ENCODE measurements at places on chromosomes 4 and X.

GRCh38 chr4:164056426-164057142 lies 562.1 kb downstream of the TMA16 start:
- no peak for DNase-seq

DNA sequence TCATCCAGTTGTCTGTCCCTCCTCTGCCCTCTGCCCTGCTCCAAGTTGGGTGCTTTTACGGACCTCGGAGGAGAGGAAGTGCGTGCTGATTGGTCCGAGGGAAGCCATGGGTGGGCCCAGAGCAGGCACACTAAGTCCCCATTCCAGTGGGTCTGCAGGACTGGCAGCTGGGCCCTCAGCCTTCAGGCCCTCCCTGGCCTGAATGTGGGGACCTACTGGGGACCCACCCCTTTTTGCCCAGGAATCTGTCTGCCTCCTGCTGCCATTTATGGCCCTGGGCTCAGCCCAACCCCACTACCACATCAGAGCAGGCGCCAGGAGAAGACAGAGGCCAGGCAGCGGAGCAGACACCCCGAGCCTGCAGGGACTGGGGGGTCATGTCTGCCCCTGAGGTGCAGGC lies 169.6 kb downstream of the TEX13A start:
- DNase-seq = no peak

- DNase-seq = no peak
Observed at GRCh38 chr4:169619518-169619957, 840 bp upstream of the CLCN3 start.

DNA sequence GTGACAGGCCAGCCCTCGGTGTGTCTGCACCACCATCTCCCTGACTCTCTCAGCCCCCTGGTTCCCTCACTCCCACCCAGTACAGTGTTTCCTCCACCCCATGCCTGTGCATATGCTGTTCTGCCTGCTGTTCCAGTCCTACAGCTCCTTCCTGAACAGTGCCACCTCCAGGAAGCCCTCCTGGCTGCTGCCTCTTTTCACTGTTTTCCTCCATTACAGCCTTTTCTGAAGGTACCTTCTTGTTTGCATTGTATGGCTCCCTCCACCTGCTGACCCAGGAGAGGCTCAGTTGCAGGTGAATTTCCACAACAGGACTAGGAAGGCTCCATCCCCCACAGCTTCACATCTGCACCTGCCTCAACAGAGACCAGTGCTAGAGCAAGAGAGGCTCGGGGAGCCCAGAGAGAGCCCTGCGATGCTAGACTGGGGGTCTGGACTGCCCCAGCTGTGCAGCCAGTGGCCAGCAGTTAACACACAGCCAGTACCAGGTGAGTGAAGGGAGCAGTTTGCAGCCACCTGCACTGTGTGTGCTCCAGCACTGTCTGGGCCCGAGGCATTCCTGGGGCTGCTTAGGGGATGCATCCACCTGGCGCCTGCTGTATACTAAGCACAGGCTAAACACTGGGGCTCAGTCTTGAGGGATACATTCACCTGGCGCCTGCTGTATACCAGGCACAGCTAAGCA lies 92.0 kb downstream of the ADRA2C start:
- DNase-seq = no peak

DNA sequence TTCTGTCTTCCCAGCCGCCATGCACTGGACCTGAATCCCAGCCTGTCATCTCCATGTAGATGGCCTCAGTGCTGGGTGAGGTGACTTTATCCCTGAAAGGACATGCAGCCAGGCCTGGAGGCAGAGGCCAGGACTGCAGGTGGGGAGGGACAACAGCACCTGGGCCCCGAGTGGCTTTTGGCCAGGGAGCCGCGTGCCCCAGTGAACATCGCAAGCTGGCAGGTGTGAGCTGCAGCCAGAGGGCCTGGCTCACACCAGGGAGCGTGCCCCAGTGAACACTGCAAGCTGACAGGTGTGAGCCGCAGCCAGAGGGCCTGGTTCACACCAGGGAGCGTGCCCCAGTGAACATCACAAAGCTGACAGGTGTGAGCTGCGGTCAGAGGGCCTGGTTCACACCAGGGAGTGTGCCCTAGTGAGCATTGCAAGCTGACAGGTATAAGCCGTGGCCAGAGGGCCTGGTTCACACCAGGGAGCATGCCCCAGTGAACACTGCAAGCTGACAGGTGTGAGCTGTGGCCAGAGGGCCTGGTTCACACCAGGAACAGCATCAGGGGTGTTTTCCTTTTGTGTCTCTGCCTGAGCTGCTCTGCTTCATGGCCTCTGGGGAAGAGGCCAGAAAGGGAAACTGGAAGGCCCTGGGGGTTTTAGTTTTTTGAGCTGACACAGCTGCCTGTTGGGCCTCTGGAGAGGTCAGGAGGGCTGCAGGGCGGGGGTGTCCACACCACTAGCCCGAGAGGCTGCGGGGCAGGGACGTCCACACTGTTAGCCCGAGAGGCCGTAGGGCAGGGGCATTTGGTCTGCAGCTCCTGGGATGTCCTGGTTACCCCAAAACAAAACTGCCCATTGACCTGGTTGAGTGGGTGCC lies 22.7 kb upstream of the PSAPL1 start:
- DNase-seq = no peak

DNA sequence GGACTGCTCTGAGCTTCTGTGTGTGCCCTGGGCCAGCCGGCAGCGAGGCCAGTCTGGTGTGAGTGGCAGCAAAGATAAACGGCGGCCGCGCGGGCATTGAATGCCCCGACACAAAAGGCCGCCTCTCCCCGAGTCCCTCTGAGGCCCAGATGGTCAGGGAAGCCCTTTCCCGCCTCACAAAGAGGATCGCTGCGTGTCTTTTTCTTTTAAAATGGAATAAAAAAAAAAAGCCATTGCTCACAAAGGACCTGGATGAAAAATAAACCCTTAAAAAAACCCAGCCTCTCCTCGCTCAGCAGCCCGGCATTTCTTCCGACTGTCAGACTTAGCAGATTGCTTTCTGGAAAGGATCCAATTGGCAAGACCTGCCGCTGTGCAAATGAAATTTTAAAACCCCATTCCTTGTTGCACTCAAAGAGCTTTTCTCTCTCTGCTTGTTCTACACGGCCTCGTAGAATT lies 578.7 kb downstream of the BCOR start:
- DNase-seq = no peak

DNA sequence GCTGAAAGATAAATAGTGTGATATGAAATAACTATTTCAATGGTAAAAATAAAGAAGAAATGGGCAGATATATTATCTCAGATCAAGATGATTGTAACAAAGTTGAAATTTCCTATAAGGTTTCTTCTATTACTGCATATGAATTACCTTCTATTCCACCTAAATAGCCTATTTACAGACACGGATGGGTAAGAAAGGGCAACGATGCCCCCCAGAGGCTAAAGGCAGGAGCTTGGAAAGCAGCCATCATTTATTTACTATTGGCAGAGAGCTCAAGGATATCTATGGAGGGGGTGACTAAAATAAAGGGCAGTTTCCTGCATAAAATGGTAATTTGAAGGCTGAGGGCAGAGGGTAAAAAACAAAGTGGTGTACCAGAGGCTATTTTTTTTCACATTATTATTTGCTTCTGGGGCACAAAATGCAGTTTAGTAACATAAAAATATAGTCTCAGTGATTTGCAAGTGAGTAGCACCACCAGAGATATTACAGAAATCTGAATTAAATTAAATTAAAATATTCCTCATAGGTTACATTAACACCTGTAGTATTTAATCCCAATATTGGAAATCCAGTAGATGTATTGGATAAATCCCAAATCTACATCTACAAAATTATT lies 123.1 kb downstream of the BTC start:
- DNase-seq = no peak

DNA sequence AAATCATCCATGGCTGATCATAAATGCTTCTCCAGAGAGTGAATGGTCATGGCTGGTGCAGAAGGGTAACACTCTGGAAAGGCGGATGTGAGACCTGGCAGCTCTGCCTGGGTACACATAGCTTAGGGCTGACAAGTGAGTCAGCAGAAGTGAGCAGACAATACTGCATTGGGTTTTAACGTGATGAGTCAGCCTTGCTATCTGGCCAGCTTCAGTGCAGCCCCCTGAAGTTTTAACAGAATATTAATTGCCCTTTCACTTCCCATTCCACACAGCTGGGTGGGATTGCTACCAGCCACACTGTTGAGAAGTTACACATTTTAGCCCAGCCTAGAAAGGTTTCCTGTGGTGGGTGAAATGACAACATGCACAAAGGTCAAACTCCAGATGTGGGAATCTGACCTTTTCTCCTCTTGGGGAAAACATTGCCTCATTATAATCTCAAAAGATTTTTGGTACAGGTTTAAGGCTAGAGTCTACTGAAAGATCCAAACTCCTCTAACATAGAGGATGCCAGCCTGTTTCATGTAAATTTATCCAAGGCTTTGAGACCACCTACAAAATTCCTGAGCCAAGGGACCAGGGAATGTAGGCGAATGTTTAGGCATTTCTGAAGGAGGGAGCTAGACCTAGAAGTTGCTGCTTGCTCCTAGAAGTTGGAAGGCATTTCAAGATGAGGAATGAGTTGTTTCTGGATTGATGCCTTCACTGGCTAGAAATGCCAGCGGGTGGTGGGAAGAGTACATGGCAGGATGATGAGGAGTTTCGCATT lies 230.3 kb upstream of the PGRMC2 start:
- no peak for DNase-seq

DNA sequence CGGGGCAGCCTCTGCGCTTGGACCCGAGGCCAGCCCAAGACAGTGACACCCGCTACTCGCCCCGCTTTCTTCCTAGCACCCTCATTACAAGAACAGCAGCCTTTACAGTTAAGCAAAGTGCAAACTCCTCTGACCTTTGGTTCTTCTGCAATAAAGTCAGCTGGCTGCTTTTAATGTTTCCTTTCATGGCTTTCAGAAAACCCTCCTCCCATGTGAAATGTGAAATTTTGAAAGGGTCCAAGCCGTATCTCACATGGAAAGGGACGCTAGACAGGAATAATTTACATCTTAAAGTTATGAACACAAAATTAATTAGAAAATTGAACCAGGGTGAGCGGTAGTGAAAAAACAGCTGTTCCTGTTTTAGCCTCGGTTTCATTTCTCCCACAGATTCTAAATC lies 520.1 kb upstream of the FRG1 start:
- DNase-seq = no peak

DNA sequence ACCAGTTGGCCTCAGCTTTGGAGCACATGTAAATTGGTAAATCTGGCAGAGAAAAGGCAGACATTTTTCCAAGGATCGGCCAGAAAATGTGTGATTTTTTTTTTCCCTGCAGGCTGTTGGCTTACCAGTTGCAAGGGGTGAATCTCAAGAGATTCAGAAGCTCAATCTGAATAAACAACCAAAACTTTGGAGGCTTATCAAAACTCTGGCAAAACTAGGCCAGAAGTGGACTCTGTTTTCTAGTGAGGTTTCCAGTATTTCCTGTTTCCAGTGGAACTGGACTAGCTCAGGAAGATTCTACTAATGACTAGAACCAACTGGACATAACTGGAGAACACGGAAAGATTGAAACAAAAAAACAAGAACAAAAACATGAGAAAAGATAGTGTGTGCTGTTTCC lies 191.3 kb downstream of the SMIM20 start:
- no peak for DNase-seq

- no peak for DNase-seq
Observed at GRCh38 chrX:129039176-129039575, 484.1 kb downstream of the SMARCA1 start.

GRCh38 chr4:89425023-89425422 lies 117.4 kb upstream of the GPRIN3 start:
- no peak for DNase-seq

- DNase-seq = no peak
Observed at GRCh38 chr4:1347410-1347864, 429 bp downstream of the UVSSA start.

DNA sequence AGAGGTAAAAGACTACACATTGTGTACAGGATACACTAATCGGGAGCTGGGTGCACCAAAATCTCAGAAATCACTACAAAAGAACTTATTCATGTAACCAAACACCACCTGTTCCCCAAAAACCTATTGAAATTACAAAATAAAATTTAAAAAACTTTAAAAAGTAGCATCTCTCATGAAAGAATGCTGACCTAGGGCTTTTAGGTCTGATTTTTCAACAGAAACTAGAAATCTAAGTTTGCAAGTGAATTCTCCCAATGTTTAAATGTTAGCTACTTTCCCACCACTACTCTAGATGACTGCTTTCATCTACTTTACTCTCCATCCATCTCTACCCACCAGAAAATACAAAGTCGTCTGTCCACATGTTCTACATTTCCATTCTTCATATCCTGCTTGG lies 1447.7 kb downstream of the RPA4 start:
- DNase-seq = no peak

DNA sequence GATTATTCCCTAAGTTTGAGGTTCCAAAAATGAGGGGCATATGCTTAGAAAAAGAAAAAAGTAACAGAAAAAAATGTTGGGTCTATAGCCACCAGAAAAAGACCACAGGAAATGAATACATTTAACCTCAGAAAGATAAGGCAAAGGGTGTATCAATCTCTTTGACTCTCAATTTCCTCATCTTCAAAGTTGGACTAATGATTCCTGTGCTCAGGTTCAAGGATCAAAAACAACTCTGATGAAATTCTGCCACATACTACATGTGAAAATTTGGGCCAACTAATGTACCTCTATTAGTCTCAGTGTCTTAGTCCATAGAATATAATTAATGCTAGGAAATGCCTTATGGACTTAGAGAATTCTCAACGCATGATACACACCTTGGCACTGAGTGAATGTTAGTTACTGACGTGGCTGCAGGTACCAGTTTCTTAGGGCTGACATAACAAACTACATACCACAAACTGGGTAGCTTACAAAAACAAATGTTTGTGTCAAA lies 257.7 kb downstream of the ANKRD50 start:
- DNase-seq = no peak

DNA sequence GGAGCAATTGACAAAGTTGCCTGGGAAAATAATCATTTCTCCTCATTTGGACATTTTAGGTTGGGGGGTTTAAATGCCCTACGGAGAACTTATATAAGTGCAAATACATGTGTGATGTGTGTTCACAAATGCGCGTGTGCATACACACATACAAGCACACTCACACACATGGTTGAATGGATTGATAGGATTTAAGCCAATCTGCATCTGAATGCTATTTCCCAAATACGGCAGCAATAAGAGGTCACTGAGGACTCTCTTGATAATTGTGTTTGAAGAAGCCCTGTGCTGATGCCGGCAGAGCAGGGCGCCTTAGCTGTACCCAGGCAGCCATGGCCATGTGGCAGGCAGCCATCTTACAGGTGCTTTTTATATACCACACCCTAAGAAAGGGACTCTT lies 165.3 kb upstream of the LEF1 start:
- no peak for DNase-seq

DNA sequence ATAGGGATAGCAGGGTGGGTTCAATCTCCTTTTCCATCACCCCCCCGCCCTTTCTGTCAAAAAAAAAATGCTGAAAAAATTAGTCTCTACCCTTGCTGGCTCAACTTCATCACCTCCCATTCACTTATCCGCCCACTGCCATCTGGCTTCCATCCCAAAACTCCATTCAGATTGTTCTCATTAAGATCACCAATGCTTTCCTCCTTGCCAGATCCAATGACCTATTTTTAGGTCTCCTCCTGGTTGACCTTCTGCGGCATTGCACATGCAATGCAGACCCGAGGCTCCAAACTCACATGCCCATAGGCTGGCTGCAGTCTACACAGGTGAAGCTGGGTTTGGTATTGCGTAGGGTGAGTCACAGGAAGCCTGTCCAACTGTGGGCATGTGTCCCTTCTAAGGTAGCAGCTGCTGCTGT lies 21.1 kb upstream of the STIM2 start:
- no peak for DNase-seq

GRCh38 chr4:189304809-189305208 lies 635.9 kb upstream of the FRG1 start:
- DNase-seq = no peak

Data from stimulated activated CD8-positive, alpha-beta memory T cell treated with anti-CD3 and anti-CD28 coated beads, Interleukin-4, amount 100 ng/mL, for 1 hour (primary cell).